CD4-positive, alpha-beta T cell treated with Interferon gamma for 1 hour (primary cell): ENCODE measurements at places on chromosomes 4 and X.
A peak's percentile ranks its signal among the peaks of the same experiment; 100 is the strongest.

DNA sequence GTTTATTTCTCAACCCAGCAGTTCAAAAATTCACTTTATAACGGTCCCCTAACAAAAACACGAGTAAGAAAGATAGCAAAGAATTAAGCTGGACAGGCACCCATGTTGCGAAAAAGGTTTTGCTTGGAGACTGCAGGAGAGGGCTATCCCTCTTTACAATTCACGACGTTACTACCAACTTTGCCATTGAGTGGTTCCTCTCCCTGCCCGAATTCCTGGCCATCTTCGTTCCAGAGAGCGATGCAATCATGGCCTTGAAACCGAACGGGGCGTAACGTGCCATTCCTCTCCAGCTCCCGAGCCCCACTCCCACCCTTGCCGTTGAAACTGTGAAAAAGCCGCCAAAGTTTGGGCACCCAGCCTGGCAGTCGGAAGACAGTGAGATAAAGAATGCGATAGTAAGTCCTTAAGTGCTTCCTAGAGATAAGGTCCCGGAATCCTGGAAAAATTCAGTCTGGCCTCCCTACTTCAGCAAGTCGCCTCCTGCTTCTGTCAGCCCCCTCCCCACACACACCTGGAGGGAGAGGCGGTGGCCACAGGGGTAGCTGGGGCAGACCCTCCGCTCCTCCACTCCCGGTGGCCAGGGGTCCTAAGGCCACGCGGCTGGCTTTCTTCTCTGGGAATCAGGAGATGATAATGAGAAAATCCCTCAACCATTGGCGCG lies 65.2 kb downstream of the FBXO8 start:
- DNase-seq = no peak

DNA sequence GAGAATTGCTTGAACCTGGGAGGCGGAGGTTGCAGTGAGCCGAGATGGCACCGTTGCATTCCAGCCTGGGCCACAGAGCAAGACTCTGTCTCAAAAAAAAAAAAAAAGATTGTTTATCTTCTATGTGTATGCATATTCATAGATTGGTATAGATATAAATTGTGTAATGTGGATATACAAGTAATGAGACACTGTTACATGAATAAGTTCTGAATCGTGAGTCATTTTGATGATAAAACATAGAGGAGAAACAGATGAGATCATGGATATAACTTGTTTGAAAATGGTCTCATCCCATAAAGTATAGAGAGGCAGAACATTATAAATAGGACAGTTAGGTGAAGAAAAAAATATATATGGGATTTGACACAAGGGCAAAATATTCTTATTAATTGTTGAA lies 628.0 kb downstream of the IL1RAPL1 start:
- no peak for DNase-seq

DNA sequence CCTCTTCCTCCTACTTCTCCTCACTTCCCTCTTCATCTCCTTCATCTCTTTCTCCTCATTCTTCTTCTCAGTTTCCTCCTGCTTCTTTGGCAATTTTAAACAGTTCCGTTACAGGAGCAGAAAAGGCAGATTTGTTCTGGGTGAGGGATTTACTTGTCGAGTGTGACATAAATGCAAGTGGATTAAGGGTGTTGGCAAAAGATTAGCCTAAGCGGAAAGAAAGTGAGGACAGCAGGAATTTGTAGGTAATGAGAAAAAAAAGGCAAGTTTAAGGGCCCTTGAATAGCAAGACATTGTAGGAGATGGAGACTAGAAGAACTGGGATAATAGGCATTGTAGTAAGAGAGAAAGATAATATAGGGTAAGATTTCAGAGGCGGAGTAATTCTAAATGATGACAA lies 841.6 kb downstream of the RAPGEF2 start:
- no peak for DNase-seq

DNA sequence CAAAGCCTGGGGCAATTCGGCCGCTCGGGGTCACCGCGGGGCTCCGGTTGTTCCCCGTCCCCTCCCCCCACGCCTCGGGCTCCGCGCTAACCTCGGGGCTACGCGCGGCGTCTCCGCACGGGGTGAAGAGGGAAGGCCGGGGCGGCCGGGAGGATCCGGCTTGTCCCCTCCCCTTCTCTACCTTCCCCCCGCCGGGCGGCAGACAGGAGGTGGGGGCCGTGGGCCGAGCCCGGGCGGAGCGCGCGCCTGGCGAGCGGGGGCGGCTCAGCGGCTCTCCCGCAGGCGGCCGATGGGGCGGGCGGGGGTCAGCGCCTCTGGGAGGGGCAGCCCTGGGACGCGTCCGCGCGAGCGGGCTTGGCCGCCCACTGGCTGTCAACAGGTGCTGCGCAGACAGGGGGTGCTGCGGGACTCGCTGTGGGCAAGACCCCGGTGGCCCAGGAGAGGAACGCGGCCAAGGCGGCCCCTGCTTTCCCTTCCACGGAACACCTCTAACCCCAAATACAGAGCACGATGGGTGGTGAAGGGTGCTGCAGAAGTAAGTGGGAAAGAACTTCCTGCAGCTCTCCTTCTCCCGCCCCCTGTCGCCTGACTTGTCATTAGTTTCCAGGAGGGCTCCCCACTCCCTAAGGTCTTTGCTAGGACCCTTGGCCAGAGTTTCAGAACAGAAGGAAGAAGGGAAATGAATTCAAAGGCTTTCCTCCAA lies at the start of gene PDGFC:
Gene PDGFC (minus strand): TSS at position 124 of the 703 bp plus-strand sequence. CDS start 896 bp downstream, outside the sequence.
- peak; percentile 36 for DNase-seq

- DNase-seq = no peak
Measured at GRCh38 chr4:152778656-152779512, 646 bp downstream of the TIGD4 start.

DNA sequence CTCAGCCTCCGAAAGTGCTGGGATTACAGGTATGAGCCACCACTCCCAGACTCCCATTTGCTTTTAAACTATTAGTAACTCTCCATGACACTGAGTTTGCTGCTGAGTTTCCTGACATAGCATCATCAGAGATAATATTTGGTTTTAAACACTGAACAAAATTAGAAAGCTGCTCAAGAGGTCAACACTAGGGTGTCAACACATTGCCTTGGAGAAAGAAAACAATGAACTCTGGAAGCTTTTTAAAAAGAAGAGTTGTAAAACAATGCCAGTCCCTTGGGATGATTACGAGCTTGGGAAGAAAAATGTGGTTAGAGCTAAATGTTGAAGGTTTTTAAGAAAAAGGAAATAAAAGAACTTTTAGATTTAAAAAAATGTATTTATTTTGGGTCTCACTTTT lies 264.8 kb downstream of the CAMK2D start:
- DNase-seq = no peak

DNA sequence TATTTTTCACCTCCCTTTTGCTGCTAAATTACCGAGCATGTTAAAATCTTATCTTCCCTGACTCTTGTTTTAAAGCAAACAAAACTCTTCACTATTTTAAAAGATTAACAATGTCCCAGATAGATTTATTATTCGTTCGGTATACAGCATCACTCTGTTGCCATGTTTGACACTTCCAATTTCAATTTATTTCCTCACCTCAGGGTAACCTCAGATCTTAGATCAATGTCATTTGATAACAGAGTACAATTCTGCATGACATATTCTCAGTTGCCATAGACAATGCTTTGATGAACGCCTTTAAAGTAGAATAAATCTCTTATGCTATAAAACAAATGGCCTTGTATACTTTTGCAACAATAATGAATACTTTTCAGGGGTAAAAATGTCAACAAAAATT lies 1078.1 kb upstream of the IGFBP7 start:
- no peak for DNase-seq

GRCh38 chrX:6885909-6886308 lies 261.6 kb upstream of the STS start:
- DNase-seq = no peak

DNA sequence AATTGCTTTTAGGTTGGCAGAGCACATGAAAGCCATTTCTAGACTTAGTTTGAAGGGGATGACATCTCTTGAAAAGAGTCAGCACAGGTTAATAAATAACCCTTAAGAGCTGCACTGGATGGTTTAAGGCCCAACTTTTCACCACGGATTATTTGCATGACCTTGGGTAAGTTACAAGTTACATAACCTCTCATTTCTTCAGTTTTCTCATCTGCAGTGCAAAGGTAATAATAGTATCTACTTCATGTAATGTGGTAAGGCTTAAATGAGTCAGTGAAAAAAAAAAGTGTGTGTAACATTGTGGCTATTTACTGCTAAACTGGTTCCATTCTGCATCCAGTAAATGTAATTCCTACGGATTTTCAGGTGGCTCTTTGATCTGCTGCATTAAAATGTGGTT lies 715.8 kb downstream of the CCSER1 start:
- no peak for DNase-seq

DNA sequence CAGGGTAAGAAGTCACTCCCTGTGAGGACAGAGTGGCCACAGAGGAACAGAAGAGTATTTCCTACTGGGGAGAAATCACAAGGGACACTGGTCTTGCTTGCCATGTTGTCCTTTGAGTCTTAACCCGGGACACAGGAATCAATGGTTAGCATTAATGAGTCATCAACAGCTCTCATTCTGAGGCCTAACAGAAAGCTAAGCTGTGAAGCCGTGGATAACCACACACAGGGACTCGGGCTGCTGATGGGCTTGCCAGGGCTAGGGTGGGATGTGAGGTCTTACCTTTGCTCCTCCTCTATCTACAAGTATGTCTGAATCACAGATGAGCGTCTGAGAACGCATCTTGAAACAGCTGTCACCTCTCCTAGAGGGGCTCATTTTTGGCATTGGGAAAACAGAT lies 22.2 kb downstream of the HELT start:
- no peak for DNase-seq

DNA sequence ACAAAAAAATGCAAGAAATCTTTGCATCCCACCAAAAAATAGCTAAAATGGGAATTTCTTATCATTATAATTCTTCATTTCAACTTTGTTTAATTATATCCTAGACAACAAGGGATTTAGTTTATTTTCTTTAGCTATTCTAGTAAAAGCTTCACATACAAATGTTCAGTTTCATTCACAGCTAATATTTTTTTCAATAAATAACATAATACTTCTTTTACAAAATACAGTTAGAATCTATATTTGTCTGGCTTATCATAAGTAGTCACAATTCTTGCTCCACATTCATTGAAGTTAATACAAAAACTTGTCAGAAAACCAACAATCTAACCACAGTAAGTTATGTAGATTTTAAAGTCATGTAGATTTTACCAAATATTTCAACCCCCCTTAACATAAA lies 414.4 kb downstream of the FAT4 start:
- DNase-seq = no peak

DNA sequence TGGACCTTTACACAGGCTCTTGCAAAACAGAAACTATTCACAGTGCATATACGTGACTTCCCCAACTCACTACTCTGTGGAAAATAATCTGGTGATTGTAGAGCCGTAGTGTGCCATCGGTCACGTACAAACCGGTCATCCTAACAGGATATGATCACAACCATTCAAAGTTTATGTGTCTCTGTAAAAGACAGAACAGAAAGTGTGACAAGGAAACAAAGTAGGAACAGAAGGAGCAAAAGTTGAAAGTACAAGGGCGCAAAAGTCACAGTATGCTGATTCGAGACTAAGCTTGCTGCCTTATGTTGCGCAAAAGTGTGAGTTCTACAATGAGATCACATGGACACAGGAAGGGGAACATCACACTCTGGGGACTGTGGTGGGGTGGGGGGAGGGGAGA lies 18.6 kb downstream of the MEPE start:
- DNase-seq = peak; percentile 31

- no peak for DNase-seq
Measured at GRCh38 chr4:157702831-157703230, 470.0 kb downstream of the GASK1B start.

DNA sequence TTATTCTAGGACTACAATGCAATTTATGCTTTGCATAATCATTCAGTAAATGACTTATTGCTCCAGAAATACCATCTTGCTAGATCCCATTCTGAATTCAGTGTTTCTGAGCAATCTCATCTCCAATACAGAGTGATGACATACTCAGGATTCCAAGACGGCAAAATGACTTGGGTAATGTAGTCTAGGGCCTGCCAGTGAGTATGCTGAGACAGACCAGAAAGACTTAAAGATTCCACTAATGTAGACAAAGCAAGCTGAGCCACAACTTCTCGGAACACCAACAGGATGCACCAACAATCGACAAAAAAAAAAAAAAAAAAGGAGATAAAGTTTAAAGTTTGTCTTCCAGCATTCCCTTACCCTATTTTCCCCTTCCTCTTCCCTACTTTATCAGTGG lies 919 bp upstream of the SEC24B start:
- DNase-seq = no peak

DNA sequence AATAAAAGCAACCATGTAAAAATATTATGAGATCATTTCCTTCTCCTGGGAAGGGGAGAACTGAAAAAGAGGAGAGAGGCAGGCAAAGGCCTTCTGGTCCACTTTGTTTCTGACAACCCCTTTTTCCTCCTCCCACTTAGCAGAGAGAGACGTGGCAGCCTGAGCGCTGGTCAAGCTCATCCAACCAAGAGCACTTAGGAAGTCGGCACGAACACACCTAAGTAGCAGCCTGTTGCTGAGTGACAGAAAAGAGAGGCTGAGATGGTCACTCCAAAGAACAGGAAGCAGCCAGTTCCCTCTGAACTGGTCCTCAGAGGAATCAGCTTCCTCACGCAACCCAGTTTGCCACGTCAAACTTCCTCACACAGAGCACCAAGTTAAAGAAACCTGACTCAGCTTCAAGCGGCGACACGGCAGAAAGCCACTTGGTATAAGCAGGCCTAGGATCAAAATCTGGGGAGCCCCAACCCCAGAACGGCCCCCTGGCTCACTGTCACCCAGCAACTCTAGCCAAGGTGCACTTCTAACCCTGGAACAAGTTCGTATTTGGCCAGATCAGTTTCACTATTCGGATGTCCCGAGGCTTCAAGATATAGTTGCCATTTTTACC lies 861 bp downstream of the SEC24D start:
- peak; percentile 66 for DNase-seq

DNA sequence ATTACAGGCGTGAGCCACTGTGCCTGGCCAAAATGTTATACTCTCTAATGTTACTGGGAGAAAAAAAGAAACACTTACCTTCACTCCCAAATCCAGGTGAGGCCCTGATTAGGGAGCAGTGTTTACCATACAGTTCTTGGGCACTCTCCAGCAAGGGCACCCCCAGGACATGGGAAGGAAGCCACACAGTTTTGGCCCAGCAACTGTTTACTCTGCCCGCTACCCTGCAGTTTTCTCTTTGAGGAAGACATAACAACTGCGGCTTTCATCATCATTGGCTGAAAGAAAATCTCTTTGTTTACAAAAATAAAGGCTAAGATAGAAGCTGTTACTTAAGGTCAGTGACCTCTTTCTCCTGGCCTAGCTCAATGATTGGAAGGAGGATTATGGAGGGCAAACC lies 145.5 kb upstream of the DUSP21 start:
- no peak for DNase-seq

DNA sequence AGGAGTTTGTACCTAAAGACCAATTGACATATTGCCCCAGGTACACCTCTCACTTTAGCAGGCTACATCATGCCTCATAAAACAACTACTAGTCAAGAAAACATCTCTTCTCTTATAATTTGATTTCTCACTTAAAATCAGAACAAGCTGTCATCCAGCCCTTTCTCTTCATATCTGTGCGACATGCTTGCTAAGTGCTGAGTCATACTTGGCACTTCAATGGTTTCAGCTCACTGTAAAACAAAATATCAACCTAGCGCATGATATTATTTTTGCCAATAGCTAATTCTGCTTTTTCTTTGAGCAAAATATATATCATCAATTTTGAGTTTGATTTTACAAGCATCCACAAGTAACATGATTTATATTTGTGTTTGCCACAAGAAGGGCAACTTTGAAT lies 27.9 kb upstream of the FUNDC1 start:
- no peak for DNase-seq

- no peak for DNase-seq
Measured at GRCh38 chr4:182683661-182684060, 233.5 kb downstream of the DCTD start.

GRCh38 chr4:172985552-172985951 lies 183.1 kb upstream of the GALNT7 start:
- DNase-seq = no peak

- no peak for DNase-seq
Measured at GRCh38 chrX:15512401-15512965, 11.9 kb downstream of the BMX start.
